CD8-positive, alpha-beta memory T cell (primary cell): ENCODE measurements at places on chromosomes 2 and 18. TPM values are rescaled to one million over a fixed set of nuclear protein-coding genes. Genes with fewer than 3 reads are reported as not detected.
A peak's percentile ranks its signal among the peaks of the same experiment; 100 is the strongest.

SLC9A2 gene
- polyA plus RNA-seq = not detected

GREB1L gene
- 0.13 TPM for polyA plus RNA-seq

PLCL1 gene
- polyA plus RNA-seq = 2.0 TPM

ABCB11 gene
- not detected for polyA plus RNA-seq

- no peak for DNase-seq
These were observed 1.7 kb downstream of the SCN1A start for GRCh38 chr2:166126007-166126639.

GRCh38 chr2:102792568-102793208, 30.9 kb downstream of the TMEM182 start:
- no peak for DNase-seq

DNA sequence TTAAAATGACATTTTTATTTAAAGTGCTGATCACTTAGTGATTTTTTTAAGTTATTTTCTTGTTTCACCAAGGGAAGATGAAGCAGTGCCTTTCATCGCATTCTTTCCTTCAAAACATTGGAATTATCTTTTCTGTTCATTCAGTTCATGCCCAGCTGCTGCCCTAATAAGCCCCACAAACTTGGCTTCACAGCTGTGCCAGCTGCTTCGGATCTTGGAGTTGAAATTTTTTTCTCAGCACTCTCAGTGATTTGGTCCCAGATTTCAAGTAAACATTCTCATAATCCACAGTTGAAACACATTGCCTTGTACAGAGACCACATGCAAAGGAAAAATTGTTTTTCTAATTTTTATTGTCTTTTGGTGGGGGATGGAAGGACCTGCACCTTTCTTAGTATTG, 353.3 kb upstream of the LRP1B start:
- DNase-seq = no peak

DNA sequence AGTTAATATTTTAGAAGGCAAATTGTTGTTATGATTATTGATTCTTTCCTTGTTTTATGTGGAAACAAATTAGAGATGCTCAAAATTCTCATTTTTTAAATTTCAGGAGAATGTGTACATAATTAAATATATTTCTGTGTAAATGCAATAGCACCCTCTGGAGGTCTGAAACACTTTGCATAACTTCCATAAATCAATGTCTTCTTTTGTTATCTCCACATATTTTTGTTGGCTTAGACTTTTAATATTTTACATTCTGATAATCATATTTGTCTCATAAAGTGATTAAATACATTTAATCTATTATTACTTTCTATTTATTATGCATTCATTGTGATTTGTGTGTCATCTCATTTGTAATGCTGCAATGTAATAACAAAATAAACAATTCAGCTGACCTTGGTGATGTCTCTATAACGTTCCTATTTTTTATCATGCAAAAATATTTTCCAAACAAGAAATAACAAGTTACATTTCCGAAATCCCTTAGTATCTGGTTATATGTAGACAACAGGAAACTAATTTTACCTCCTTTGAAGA, 201.8 kb upstream of the GALNT5 start:
- DNase-seq = no peak

GRCh38 chr2:113245276-113245711, 33.4 kb downstream of the PAX8 start:
- DNase-seq = no peak

DNA sequence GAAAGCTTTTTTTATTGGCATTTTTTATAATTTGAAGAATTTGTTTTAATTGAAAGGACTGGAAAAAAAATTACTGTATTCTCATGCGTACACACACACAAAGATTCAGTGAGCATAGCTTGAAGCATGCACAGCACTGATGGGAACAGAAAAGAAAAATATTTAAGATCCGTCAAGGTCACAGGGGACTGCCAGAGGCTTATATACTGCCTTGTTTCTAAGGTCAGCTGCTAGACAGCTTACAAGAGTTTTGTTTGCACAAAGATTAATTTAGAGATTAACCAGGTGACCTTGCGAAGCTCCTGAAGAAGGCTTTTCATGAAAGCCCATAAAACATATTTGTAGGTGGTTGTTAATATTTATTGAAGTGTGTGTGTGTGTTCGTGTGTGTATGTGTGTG, 396.3 kb downstream of the TRIB2 start:
- no peak for DNase-seq

DNA sequence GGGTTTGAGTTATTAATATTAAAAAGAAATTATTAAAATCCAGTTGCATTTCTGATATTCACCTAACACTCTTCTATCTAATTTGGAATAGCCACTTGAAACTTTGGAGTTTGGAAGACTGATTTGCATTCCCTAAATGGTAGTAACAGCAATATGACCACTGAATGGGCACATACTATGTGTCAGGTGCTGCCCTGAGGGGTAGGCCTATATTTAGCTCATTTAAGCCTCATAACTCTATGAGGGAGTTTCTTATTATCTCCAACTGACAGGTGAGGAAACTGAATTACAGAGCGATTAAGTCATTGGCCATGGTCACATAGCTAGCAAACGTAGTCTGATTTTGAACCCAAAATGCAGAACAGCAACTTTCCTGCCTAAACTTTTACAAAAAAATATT, 77.3 kb downstream of the VWA3B start:
- DNase-seq = no peak

DNA sequence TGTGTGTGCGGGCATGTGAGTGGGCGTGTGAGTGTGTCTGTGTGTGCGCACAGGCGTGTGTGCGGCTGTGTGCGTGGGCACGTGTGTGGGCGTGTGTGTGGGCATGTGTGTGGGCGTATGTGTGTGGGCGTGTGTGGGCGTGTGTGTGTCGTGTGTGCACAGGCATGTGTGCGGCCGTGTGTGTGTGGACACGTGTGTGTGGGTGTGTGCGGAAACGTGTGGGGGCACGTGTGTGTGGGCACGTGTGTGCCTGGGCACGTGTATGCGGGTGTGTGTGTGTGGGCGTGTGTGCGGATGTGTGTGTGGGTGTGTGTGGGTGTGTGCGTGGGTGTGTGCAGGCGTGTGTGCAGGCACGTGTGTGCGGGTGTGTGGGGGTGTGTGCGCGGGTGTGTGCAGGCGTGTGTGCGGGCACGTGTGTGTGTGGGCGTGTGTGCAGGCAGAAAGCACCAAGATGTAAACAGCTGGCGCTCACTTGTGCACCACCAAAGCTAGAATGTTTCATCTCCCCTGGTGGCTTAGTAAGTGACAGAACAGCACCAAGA, 31.2 kb upstream of the ALKAL2 start:
- no peak for DNase-seq

GRCh38 chr2:96323849-96324248, 1.3 kb upstream of the ITPRIPL1 start:
- DNase-seq = no peak

DNA sequence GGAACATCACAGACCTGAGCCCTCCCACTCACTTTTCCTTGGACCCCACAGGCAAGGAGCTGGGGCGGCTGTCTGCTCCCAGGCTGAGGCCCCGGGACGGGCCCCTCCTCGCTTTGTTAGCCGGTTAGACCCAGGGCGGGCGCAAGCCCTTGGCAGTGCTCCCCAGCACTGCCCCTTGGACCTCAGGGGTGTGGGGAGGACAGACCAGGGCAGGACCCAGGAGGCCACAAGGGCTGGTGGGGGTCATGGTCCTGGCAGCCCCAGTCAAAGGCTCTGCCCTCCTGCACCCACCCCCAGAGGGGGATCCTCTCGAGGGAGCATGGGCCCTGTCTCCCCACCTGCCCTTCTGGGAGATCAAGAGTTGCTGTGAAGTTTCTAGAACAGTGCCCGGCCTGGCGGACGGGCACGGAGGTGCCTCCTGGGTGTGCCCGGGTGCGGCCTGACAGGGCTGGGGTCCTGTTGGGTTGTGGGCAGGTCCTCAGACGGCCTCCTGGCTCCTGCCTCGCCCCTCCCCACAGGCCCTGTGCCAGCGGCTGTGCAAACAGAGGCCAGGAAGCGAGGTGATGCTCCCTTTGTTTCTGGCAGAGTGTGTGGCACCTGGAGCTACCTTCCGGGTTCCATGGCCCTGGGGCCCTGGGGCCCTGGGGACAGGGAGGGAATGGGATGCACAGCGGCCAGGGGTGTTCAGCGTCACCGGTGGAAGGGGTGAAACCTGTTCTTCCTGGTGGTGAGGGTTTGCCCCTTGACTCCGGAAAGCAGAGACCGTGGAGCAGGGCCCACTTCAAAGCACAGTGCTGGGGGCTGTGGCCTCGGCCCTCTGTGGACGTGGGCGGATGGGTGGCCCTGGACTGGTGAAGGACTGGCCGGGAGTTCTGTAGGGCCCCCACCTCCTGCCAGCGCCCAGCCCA, 2.9 kb upstream of the GAL3ST2 start:
- peak; percentile 44 for DNase-seq

- DNase-seq = no peak
These were observed 233.5 kb downstream of the TGIF1 start for GRCh38 chr18:3683483-3683882.

DNA sequence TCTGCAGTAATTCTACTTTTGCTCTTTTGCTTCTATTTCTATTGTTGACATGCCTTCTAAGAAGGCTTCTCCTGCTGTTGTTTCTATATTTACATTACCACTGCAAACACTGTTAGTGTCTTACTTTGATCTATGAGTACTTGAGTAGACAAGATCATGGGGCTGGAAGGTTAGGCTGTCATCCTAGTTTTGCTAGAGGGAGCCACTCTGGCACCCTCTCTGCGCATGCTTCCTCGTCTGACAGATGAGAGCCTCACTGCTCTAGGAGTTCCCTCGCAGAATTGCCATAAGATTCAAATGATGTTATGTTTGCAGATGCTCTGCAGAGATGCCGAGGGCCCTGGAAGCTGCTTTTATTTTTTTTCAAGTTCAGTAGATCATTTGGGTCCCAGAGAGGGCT, 185.6 kb downstream of the RNF144A start:
- no peak for DNase-seq

GRCh38 chr2:63520793-63521192, 67.5 kb downstream of the WDPCP start:
- no peak for DNase-seq
